ENCODE measurements at places on chromosomes 12 and 14.

- no peak for DNase-seq
These were observed 40.8 kb downstream of the NINJ2 start for GRCh38 chr12:622416-622815.

GRCh38 chr14:99575043-99576023, 28.7 kb downstream of the CCDC85C start:
- peak; percentile 37 for DNase-seq

GRCh38 chr14:33134975-33135374, 196.3 kb downstream of the NPAS3 start:
- DNase-seq, result no peak

DNA sequence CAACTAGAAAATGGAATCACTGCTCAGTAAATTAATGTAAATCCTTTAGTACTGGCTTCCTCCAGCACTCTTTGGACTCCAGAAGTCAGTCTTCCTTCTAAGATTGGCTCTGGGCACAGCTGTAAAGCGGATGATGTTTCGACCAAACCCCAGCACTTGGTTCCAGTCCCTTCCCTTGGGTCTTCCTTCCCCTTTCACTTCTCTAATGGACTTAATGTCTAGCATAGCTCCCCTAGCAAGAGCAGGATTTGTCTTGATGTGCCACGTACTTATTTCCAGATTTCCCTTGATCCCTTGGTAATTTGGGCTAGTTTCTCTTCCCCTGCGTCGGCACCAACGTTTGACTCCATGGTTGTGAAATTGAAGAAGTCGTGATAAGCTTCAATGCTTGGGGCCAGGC, 28.3 kb downstream of the C12orf75 start:
- no peak for DNase-seq

GRCh38 chr12:59650588-59651228, 54.9 kb downstream of the SLC16A7 start:
- DNase-seq, result peak; percentile 41

- DNase-seq, result no peak
These were observed 8.9 kb upstream of the ATP5MC2 start for GRCh38 chr12:53684654-53685220.

DNA sequence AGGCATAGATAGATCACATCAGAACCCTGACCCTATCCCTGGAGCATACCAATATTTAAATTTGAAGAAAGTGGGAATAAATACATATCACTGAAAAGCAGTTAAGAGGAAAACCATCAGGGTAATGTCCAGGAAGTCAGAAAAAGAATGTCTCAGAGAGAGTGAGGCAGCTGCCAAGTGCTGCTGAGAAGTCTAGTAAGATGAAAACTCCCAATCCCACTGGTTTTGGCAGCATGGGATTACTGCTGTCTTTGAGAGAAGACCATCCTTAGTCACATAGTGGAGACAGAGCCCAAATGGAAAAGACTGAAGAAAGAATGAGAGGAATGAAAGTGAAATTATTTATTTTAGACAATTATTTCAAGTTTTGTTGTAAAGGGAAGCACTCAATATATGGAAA, 11.5 kb upstream of the TSPAN8 start:
- no peak for DNase-seq

- no peak for DNase-seq
These were observed 92.4 kb downstream of the TMTC1 start for GRCh38 chr12:29691161-29691854.

DNA sequence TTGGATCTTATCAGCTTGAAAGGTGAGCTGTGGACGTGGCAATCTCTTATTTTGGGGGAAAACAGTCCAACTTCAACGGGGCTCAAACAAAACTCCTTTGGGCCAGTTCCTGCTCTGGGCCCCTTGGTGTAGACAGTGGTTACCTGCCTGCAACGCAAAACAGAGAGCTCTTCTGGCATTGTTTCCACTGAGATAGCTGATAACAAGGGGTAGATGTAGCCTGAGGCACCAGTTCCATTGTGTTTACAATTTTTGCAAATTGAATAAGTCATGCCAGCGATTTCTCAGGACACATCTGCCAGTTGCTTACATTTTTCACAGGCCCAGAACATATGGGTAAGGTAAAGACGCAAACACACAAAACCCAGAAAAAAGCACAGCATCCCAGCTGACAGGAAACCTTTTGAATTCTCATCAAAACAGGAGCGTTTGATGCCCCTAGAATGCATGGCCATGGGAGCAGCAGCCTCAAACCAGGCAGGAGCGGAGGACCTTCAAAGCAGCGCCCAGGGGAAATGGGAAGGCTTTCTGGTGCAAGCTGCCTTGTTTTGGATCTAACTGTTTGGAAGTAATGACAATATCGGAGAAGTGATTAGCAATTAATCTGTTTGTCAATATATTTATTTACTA, 259.7 kb downstream of the AACS start:
- no peak for DNase-seq

GRCh38 chr14:25132732-25133422, 82.9 kb upstream of the STXBP6 start:
- peak; percentile 69 for DNase-seq

DNA sequence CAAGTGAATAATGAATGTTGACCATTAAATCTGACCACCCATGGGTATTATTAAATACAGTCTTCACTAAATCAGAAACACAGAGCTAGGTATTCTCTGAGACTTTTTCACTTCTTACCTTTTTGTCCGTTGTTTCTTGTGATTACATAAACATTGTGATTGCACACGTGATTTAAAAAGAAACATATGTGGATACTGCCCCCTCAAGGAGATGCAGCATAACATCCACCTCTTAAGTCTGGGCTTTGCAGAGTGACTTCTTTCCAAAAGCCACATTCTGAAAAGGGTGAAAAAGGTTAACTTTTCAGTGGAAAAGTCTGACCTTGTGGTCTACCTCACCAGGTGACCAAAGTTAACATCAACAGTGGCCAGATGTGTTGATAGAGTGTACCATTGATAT, 185.5 kb upstream of the FAR2 start:
- DNase-seq, result peak; percentile 33

DNA sequence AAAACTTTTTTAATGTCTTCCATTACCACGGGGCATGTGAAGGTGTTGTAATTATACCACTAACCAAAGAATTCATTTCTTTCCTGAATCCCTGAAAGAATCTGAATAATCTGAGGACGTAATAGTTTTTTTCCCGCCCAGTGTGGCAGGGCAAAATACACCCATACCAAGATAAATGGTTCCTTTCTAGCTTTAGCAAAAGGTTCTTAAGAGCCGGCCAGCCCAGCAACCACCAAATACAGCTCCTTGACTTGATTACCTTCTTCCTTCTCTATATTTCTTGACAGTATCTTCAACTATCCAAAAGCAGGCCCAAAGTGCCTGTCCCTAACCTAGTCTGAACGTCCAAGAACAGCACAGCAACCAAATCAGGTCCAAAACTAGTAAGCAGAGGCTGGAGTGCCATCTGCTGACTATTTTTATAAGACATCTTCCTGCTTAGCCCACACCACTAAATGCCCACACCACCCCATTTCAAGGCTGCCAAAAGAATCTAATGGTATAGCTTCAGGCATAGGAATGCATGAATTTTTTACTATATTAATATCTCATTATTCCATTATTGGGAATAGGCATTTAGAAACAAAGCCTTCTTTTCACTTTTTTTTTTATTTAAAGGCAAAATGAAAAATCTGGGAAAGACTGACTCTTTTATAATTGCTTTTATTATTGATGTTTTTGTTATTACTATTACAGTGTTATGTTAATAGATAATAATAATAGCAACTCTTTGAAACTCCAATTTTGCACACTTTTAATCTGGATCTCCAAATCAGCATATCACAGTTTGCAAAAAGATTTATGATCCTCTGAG, 524.4 kb downstream of the MED13L start:
- peak; percentile 75 for DNase-seq

- peak; percentile 26 for DNase-seq
These were observed 7.6 kb downstream of the SLC7A8 start for GRCh38 chr14:23175823-23176222.

GRCh38 chr12:38490941-38491340, 174.4 kb downstream of the ALG10B start:
- DNase-seq, result no peak

- DNase-seq, result no peak
These were observed 550 bp upstream of the NUP107 start for GRCh38 chr12:68686262-68686594.

DNA sequence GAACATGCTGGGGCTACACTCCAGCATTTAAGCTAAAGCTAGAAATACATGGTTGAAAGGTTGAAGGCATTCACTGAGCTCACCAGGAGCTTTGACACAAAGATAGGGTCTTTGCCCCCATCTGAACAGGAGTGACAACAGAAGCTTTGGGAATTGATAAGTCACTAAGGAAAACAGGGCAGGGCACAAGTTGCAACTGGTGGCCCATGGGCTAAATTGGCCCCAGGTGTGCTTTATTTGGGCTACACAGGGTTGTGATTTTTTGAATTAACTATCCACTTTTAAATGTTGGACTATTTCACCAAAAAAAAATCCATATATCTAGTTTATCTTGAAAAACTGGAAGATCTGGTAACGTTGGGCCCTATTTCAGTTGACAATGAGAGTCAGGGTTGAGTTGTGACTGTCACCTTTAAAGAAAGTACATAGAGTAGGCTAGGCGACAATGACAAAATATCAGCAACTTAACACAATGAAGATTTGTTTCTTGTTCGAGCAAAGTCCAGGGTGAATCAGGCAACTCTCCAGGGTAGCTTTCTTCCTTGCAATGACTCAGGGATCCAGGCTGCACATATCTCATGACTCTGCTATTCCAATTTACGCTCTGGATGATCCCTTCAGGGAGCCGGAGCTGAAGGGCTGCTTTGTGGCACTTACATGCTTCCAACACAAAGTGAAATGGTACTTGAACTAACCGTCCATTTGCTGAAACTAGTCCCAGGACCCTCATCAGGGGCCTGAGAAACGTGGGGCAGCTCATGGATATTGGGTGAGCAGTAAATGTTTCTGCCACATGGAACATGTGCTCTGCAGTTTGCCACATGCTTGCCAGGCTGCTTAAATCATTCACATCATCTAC, 13.3 kb upstream of the EIF4B start:
- DNase-seq, result peak; percentile 55

DNA sequence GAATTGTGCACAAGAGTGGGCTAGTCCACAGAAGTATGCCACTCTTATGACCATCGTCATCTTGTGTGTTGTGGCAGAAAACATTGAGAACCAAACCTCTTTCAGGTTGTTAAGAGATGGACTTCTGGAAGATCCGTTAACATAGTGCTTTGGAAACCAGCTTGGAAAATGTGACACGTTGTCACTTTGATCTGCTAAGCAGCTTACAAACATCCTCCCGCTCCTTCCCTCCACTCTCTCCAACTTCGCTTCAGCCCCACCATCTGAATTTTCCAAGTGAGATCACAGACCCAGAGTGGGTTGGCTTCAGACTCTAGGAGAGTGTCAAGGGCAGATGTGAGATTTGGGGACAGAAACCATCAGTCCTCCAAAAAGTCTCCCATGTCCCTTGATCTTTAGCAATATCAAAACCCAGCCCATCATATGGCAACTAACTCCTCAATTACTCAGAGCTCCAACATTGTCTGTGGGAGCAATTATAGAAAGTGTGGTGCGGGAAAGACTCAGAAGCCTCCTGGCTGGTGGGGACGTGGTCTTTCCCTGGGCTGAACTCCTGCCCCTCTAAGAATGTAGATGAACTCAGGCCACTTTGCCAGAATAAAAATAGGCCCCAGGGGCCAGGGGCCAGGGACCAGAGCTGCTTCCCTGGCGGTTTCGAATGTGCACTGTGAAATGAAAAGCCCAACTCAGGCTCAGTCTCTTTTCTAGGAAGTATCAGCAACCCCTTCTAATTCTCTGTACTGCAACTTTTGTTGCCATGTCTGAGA, 129.5 kb downstream of the SLC38A6 start:
- DNase-seq, result no peak

GRCh38 chr12:31647086-31647491, 12.4 kb upstream of the ETFBKMT start:
- no peak for DNase-seq

DNA sequence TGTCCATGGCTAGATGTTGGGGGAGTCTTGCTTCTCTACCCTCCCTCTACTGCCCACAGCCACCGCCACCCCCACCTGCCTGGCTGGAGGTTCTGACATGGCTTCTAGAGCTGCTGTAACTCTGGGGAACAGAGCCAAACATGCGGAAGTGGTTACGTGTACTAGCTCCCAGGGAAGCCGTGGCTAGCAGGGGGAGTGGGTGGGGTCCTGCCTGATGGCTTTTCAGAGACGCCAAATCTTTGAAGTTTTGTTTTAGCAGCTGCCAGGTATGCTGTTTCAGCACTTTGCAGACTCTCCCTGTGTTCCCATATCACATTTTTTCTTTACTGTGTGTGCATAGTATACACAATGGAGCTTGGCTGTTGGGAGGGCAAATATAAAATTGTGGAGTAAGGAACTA, 150.3 kb downstream of the TGFB3 start:
- peak; percentile 88 for DNase-seq

DNA sequence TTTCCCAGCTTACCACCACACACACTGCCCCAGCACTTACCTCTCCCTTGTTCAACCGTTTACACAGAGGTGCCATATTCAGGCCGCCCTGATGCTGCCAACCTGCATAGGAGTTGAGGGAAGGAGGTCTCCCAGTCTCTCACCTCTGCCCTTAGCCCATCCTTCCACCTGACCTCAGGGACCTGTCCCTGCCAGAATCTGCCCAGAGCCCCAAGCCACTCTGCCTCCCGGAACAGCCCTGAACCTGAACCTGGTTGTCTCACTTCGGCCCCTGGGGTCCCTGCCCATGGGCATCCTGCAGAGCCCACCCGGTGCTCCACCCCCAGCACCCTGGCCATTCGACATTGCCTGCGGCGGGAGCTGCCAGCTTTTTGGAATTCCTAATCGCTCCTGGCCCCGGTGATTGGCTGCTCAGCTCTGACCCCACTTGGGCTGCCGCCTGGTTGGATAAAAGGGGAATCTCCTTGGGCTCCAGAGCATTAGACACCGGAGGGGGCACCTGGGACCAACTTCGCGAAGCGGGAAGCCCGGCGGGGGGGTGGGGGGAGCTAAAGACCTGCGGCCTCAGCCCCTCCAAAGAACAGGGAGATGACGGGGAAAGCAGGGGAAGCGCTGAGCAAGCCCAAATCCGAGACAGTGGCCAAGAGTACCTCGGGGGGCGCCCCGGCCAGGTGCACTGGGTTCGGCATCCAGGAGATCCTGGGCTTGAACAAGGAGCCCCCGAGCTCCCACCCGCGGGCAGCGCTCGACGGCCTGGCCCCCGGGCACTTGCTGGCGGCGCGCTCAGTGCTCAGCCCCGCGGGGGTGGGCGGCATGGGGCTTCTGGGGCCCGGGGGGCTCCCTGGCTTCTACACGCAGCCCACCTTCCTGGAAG, at the start of gene VSX2:
Gene VSX2 (plus strand): TSS at position 476 of the 874 bp plus-strand sequence. CDS start 113 bp downstream, at position 589.
- no peak for DNase-seq

GRCh38 chr12:47744005-47744651, 14.6 kb downstream of the RAPGEF3 start:
- DNase-seq, result no peak

Data from fibroblast of skin of right biceps (primary cell).